ENCODE measurements at places on chromosomes 16 and 17.

GRCh38 chr16:54326266-54326662 lies 39.7 kb upstream of the IRX3 start:
- no peak for DNase-seq

DNA sequence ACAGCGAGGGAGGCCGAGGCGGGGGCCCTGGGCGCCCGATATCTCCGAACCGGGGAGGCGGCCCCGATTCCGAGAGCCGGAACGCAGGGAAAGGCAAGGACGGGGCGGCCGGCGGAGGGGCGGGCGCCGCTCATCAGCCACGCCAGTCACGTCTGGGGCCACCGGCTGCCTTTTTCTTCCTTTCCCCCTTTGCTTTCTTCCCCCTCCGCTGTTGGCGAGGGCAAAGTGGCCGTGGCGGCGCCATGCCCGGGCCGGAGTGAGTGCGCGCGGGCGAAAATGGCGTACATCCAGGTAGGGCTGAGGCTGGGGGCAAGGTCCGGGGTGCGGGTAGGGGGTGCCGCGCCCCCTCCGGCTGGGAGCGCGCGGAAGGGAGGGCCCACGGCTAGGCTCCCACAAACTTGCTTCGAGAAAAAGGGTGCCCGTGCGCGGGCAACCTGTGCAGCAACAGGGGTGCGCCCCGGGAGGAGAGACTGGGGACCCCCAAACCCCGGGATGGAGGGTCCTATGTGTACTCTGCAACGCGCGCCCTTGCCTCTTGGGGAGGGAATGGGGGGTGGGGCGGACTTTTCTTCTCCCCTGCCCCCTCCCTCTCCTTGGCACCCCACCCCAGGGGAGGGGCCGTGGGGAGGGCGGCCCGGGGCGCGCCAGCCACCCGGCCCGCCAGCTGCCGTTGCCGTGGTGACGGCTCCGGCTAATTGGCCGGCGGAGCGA lies 486 bp downstream of the SYT17 start:
- no peak for DNase-seq

GRCh38 chr16:52141871-52142270 lies 405.1 kb downstream of the TOX3 start:
- DNase-seq, result no peak

- no peak for DNase-seq
Observed at GRCh38 chr16:52095471-52095870, 451.5 kb downstream of the TOX3 start.

DNA sequence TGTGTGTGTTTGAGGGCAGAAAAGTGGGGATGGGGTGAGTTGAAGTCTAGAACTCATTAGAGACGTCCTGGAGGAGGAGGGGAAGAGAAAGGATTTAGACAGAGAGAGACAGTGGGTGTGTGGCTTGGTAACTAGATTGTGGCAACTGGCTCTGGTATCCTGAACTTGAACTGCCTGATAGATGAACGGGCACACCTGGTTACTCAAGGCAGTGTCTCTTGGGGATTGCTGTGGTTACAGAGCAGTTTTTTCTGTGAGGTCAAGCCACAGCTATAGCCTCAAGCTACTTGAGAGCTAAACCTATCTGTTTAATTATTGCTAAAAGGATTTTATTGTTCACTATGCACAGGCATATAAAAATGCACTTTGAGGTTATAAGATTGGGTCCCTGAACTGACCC lies 29.8 kb upstream of the MYH2 start:
- DNase-seq, result no peak

DNA sequence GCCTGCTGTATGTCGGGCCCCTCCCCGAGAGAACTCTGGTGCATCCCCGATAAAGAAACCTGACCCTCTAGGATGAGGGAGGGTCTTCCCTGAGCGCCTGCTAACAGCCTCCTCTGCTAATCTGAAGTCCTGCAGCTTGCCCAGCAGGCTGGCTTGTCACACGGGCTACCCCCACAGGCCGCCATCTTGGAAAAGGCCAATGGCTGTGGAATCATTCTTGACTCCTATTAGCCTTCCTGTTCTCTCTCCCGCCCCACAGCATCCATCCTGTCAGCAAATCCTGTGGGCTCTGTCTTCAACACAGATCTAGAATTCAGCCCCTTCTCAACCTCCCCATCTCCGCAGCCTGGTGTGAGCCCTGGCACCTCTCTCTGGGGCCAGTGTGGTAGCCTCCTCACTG lies 12.0 kb downstream of the IL4R start:
- no peak for DNase-seq
